Activated CD4-positive, CD25-positive, alpha-beta regulatory T cell (primary cell): ENCODE measurements at places on chromosomes 5 and 9.
A peak's percentile ranks its signal among the peaks of the same experiment; 100 is the strongest.

DNA sequence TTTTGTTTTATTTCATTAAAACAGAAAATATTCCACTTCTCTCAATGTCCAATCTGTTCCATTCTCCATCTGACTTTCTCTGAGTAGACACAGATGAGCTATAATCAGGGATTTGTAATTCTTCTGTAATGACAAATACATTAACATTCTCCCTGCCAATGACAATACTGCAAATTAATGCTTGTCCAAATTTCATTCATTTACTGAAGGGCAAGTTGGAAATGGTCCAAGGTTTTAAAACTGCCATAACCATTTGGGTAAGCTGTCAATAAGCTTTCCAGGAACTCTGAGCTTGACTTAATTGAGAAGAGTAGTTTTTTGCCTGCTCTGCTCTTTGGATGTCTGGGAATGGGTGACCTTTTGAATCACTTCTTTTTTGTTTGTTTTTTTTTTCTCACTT is 253.5 kb downstream of the DMRTA1 start:
- no peak for DNase-seq

GRCh38 chr5:151952238-151952637 is 27.6 kb upstream of the GLRA1 start:
- no peak for DNase-seq

DNA sequence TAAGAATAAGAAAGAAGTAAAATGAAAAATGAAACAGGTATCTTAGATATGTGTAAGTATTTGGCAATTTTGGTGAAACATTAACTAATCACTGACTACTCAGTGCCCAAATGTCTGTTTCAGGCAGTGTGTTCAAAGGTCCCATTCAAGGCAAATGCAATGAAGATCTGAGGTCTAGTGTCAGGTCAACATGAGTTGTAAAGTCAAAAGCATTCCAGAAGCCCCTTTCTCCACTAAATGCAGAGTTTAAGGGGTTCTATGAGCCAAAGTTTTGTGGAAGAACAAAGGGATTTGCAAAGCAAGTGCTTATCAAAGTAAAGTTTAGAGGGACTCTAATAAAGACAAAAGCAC is 71.0 kb upstream of the GPBP1 start:
- DNase-seq = no peak

GRCh38 chr5:41057940-41058339 is 13.2 kb downstream of the MROH2B start:
- DNase-seq = no peak

- DNase-seq = no peak
These were observed 5.2 kb downstream of the SLC31A2 start for GRCh38 chr9:113155911-113156588.

DNA sequence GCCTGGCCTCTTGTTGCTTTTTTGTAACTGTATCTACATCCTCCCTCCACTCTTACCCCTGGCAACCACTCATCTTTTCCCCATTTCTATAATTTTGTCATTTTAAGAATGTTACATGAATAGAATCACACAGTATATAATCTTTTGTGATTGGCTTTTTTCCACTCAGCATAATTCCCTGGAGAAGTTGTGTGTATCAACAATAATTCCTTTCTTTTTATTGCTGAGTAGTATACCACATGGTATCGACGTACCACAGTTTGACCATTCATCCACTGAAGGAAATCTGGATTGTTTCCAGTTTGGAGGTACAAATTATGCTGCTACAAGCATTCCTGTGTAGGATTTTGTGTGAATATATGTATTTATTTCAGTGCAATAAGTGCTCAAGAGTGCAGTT is 21.7 kb upstream of the ENTREP1 start:
- no peak for DNase-seq

DNA sequence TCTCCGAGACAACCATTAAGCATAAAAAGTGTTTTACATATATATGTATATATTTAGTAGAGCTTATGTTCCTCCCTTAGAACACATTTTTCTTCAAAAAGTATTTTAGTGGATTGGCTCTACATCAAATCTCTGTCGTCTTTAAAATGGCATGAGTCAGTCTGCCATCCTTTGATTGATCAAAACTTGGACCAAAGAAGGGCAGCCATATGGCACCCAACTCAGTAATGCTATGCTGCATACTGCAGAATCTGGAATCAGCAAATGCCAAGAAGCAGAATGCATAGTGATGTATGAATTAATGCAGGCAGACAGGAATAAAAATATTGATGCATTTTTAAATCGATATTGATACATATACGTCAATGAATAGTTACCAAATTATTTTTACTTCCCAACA is 1074.4 kb downstream of the PTPRD start:
- no peak for DNase-seq

DNA sequence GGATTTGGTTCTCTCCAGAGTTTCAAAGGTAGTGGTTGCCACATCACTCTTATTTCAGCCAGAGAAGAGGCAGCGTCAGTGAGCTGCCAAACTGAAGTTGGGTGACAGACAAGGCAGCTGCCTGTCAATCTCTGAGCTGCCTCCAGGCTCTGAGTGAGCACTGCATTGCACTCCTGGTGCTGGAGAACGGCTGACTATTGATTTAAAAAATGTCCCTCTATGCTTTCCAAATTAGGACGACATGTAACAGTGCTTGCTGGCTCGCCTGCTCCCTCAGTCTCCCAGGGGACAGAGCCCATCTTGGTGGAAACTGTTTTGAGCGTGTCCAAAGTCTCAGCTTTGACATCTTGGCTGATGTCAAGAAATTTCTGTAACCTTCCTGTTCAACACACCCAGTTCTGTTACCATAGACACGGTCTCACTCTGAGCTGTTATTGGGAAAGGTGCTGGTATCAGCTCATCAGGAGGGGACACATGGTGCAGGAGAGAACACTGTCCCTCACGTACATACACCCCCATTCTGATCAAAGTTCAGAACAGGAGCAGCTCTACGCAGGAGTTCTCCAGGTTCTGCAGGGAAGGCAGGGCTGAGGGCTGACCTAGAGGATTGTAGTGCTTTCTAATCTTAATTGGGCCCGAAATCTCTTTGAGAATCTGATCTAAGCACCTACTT is 15.7 kb downstream of the PCDH12 start:
- no peak for DNase-seq

- DNase-seq = no peak
These were observed 70.8 kb upstream of the HSPA9 start for GRCh38 chr5:138645778-138646575.

GRCh38 chr5:1420211-1421195 is 24.7 kb downstream of the SLC6A3 start:
- DNase-seq = no peak

GRCh38 chr5:6659941-6660684 is 26.9 kb downstream of the SRD5A1 start:
- no peak for DNase-seq

DNA sequence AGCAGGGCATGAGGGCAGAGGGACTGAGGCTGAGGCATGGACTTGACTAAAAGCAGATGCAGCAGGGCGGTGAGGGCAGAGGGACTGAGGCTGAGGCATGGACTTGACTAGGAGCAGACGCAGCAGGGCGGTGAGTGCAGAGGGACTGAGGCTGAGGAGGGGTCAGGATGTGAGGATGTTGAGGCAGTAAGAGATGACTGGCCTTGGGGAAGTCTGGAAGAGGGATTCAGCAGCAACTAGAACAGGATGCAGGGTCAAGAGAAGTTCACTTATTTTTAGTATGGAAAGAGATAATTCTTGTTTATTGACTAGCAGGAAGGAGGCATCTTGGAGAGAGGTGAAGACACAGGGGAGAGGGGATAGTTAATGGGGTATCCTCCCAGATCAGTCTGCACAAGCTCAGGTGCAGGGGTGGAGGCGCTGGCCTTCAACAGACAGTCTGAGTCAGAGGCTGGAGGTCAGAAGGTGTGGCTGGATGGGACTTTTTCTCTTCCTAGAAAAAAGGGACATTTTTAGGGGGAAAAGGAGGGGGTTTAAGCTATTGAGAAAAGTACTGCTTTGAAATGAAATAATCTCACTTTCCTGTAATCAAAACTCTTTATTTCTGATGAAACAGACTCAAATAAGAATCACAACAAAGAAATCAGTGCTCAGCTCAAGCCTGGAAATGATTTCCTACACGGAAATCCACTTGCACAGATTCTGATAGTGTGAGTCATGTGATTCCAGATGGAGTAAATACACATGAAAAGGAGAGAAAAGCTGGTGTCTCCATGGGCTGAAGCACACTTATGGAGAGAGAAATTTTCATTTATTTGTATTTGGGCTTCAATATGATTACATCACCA is 130.9 kb downstream of the PALM2AKAP2 start:
- DNase-seq = no peak

- DNase-seq = no peak
These were observed 116.5 kb upstream of the FBXL7 start for GRCh38 chr5:15383469-15383868.

- DNase-seq = no peak
These were observed 106.6 kb downstream of the DENND1A start for GRCh38 chr9:123823194-123823947.

- no peak for DNase-seq
These were observed 615.0 kb downstream of the ZNF608 start for GRCh38 chr5:124131466-124131865.

DNA sequence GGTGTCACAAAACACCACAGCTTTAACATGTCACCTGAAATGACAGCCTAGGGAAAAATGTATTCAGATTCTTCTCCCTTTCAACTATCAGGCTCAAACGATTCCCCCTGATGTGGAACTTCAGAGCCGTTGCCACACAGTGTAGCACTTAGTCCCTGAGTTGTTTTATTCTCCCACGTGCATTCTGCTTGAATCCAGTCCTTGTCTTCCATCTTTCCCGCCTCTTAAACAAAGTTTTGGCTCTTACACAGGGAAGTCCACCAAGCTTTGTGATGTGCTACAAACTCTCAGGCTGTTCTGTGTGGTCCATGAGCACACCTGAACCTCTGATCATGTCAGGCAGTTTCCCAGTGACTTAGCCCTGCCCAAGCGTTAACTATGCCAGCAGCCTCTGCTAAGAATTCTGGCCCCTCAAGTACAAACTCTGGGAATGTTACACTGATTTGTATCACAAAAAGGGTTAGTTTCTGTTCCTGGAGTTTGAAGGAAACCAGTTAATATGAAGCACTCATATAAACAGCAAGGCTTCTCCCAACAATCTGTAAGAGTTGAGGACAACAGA is 45.8 kb upstream of the RNF38 start:
- no peak for DNase-seq

GRCh38 chr9:6641561-6641960 is 4.0 kb downstream of the GLDC start:
- no peak for DNase-seq

DNA sequence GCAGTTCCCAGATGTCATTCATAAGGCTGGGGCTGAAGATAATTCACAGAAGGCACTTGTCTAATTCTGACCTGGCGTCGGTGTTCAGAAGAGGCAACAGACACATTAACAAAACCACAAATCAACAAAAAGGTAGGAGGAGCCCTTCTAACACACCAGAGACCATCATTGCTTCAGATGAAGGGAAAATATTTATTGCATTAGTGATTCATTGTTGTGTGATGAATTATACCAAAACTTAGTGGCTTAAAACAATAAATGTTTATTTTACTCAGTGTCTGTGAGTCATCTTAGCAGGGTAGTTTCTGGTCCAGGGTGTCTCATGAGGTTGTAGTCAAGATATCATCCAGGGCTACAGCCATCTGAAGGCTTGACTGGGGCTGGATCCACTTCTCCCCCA is 91.3 kb upstream of the KIF2A start:
- DNase-seq = no peak

- DNase-seq = peak; percentile 60
These were observed 7.9 kb upstream of the ZFP62 start for GRCh38 chr5:180868960-180869359.

DNA sequence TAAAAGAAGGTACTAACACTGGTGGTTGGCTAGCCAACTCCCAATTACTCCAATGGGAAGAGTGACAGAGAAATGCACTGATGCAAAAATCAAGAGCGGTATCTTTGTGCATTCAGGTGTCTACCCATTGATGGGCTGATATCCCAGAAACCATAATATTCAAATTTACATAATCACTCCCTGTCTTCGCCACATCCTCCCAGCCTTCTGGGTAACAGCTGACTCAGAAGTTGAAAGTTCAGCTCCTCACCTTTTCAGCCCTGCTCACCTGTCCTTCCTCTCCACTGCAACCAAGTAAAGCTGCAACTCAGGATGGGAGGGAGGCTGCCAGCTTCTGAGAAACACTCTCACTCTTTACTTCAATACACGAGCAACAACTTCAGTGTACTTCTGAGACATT is 6.9 kb downstream of the SUSD1 start:
- DNase-seq = no peak

DNA sequence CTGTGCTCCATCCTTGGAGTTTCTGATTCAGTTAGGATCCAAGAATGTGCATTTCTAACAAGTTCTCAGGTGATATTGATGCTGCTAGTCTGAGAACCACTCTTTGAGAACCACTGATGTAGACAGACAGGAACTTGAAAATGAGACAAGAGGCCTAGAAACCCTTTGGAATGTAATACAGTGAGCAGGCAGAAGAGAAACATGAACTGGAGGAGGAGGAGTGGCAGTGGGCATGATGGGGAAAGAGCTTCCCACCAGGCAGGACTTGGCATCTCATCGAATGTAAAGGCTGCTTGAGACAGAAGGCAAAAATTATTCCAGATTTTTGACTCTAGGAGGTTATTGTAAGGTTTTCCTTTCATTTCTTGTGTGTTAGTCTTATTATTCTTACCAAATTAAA is 295.8 kb upstream of the SGCD start:
- DNase-seq = no peak

DNA sequence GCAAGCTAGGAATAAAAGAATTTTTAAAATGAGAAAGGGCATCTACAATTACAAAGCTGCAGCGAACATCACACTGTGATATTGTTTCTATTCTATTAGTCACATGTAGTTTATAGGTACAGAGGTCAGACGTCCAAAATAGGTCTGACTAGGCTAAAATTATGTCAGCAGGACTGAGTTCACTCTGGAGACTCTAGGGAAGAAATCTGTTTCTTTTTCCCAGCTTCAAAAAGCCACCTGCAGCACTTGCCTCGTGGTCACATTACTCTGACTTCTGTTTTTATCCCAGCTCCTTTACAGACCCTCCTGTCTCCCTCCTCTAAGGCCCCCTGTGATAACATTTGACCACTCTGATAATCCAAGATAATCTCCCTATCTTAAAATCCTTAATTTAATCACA is 5.1 kb upstream of the CKS2 start:
- no peak for DNase-seq
